H1 (cell line): ENCODE measurements at places on chromosomes 2 and 18. TPM values are rescaled to one million over a fixed set of nuclear protein-coding genes. Genes with fewer than 3 reads are reported as not detected.

DNA sequence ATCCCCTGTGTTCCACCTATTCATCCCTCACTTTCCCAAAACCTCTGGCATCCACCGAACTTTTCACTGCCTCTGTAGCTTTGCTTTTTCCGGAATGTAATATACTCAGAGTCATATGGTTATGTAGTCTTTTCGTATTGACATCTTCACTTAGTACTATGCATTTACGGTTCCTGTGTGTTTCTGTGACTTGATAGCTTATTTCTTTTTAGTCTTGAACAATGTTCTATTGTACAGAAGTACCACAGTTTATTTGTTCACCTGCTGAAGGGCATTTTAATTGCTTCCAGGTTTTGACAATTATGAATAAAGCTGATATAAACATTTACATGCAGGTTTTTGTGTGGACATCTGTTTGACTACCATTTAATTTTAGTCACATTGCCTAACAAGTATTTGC lies 154.7 kb upstream of the DOK6 start:
- no peaks in the 10 kb centered on the region for H3K27me3 ChIP-seq
- H3K4me3 ChIP-seq: no peak overlapping the region
- no peak for DNase-seq
- no peaks in the 10 kb centered on the region for H3K36me3 ChIP-seq
- no peak overlapping the region for H3K27ac ChIP-seq

- no peak overlapping the region for H3K4me3 ChIP-seq
- H3K36me3 ChIP-seq: no peaks in the 10 kb centered on the region
- H3K4me1 ChIP-seq: no peaks in the 10 kb centered on the region
These were observed 173.4 kb upstream of the FANCL start for GRCh38 chr2:58414506-58414905.

DNA sequence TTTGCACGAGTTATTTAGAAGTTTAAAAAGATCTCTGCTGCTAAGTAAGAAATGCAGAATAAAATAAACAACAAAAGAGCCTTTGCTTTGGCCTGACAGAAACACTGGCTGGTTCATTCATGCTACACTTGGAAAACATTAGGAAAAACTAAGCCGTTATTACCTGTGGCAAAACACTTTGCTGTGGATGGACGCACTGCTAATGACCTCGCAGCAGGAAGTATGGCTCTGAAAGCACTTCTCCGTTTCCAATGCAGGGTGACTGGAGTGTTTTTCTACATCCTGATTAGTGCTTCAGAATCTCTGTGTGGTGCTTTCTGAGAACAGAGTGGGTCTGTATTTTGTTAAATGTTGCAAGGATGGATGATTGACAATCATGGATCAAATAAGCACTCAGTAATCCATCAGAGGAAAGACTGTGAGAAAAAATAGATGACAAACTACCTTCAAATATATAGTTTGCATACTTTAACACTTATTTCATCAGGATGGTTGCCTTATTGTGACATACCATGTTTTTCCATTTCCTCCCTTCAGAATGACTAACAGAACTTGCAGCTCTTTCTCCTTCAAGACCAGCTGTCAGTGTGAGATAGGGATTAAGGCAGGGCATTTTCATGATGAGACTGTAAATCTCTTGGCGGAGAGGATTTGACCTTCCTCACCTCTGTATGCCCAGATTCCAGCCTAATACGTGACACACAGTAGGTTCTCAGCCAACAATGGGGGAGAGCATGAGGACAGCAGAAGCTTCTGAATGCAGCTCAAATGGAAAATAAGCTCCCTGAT lies 38.0 kb downstream of the LINC00305 start:
- no peaks in the 10 kb centered on the region for H3K36me3 ChIP-seq
- DNase-seq: no peak
- no peaks in the 10 kb centered on the region for H3K27me3 ChIP-seq
- H3K4me3 ChIP-seq: no peak overlapping the region
- H3K4me1 ChIP-seq: no peaks in the 10 kb centered on the region

GRCh38 chr2:30115141-30115980 lies 31.4 kb upstream of the YPEL5 start:
- no peaks in the 10 kb centered on the region for H3K27me3 ChIP-seq
- peaks cover 4% of the 10 kb centered on the region; the same call in 1 of the 2 replicates for H3K4me1 ChIP-seq
- DNase-seq: peak; percentile 93
- no peak overlapping the region for H3K4me3 ChIP-seq
- H3K36me3 ChIP-seq: no peaks in the 10 kb centered on the region
- no peak overlapping the region for H3K27ac ChIP-seq

DNA sequence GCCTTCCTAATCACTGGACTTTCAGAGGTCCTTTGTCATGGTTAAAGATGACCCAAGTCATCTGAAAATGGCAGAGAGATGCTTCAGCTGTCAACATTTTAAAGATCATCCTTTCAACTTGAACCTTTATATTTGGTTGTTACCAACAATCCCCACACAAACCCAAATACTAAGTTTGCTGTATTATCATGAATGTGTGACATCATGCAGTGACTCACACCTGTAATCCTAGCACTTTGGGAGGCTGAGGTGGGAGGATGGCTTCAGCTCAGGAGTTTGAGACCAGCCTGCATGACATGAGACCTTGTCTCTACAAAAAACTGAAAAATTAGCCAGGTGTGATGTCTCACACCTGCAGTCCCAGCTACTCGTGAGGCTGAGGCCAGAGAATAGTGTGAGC lies 55.2 kb upstream of the NRP2 start:
- H3K27ac ChIP-seq: no peak overlapping the region
- H3K36me3 ChIP-seq: no peaks in the 10 kb centered on the region
- no peak overlapping the region for H3K4me3 ChIP-seq
- no peaks in the 10 kb centered on the region for H3K27me3 ChIP-seq
- no peak for DNase-seq

GRCh38 chr2:9001229-9001628 lies 2.3 kb downstream of the MBOAT2 start:
- H3K27ac ChIP-seq: no peak overlapping the region
- no peak for DNase-seq
- H3K36me3 ChIP-seq: no peaks in the 10 kb centered on the region
- no peak overlapping the region for H3K4me3 ChIP-seq
- peaks cover 6% of the 10 kb centered on the region for H3K4me1 ChIP-seq

- peaks cover 3% of the 10 kb centered on the region; the same call in 1 of the 2 replicates for H3K4me1 ChIP-seq
- no peaks in the 10 kb centered on the region for H3K36me3 ChIP-seq
- peak within 1 kb of the TSS; percentile 4; the same call in 1 of the 2 replicates for H3K27ac ChIP-seq
These were observed at the start of gene SULT1C2 for GRCh38 chr2:108288534-108289106. TSS of gene SULT1C2 (plus strand) at chr2:108288895. CDS start at chr2:108293668, 4,773 bp downstream.

DNA sequence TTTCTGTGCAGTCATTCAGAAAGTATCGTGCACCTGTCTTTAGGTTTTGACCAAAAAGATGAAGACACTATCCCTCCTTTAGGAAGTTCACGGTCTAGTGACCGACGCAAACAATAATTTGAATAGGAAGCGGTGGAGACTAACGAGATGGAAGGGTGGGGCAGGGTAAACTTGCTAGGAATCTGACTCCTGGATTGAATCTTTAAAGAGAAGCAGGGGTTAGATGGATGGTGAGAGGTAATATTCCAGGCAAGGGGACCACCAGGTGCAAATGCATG lies 651 bp upstream of the TXNL1 start:
- H3K4me3 ChIP-seq: peak overlapping the region; percentile 60
- H3K4me1 ChIP-seq: no peaks in the 10 kb centered on the region
- no peak for DNase-seq
- no peaks in the 10 kb centered on the region for H3K36me3 ChIP-seq

GRCh38 chr2:155021618-155022017 lies 323.1 kb downstream of the KCNJ3 start:
- no peak overlapping the region for H3K27ac ChIP-seq
- no peaks in the 10 kb centered on the region for H3K36me3 ChIP-seq
- no peaks in the 10 kb centered on the region for H3K4me1 ChIP-seq
- no peaks in the 10 kb centered on the region for H3K27me3 ChIP-seq
- DNase-seq: no peak
- no peak overlapping the region for H3K4me3 ChIP-seq

GRCh38 chr2:135121016-135121657 lies 69.0 kb downstream of the RAB3GAP1 start:
- H3K4me1 ChIP-seq: no peaks in the 10 kb centered on the region
- H3K36me3 ChIP-seq: no peaks in the 10 kb centered on the region; the same call in 1 of the 2 replicates
- DNase-seq: no peak

GRCh38 chr2:160224060-160224459 lies 24.0 kb upstream of the ITGB6 start:
- H3K4me3 ChIP-seq: no peak overlapping the region
- H3K36me3 ChIP-seq: no peaks in the 10 kb centered on the region
- DNase-seq: no peak

DNA sequence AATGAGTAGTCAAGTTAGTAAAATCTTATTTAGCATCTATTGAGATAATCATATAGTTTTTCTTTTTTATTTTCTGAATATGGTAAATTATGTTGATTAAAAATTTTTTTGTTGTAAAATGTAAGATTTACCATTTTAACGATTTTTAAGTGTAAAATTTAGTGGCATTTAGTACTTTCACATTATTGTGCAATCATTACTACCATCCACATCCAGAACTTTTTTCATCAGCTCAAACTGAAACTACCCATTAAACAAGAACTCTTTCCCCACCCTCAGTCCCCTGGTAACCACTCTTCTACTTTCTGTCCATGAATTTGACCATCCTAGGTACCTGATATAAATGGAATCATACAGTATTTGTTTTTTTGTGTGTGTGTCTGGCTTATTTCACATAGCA lies 11.1 kb downstream of the RAB3GAP1 start:
- DNase-seq: no peak
- H3K27me3 ChIP-seq: no peaks in the 10 kb centered on the region
- H3K4me1 ChIP-seq: no peaks in the 10 kb centered on the region

- no peaks in the 10 kb centered on the region for H3K36me3 ChIP-seq
- H3K4me3 ChIP-seq: no peak overlapping the region
- DNase-seq: no peak
- peaks cover 9% of the 10 kb centered on the region for H3K4me1 ChIP-seq
- H3K27ac ChIP-seq: no peak overlapping the region
- H3K27me3 ChIP-seq: no peaks in the 10 kb centered on the region
These were observed 76.4 kb upstream of the TSPYL6 start for GRCh38 chr2:54332386-54332785.

- no peaks in the 10 kb centered on the region for H3K36me3 ChIP-seq
- no peaks in the 10 kb centered on the region for H3K27me3 ChIP-seq
- H3K4me3 ChIP-seq: no peak overlapping the region
These were observed 122.9 kb downstream of the TANC1 start for GRCh38 chr2:159091381-159091780.

ZNF804A gene
- not detected in 2 replicates for total RNA-seq

GNLY gene
- total RNA-seq: not detected in 2 replicates

ACAA2 gene
- 151 and 152 TPM in 2 replicates for total RNA-seq

PLGLB1 gene
- total RNA-seq: 0.54 TPM in 1 of 2 replicates, not detected in the other
